GM23248 (cell line): ENCODE measurements at places on chromosomes 3 and 15.

DNA sequence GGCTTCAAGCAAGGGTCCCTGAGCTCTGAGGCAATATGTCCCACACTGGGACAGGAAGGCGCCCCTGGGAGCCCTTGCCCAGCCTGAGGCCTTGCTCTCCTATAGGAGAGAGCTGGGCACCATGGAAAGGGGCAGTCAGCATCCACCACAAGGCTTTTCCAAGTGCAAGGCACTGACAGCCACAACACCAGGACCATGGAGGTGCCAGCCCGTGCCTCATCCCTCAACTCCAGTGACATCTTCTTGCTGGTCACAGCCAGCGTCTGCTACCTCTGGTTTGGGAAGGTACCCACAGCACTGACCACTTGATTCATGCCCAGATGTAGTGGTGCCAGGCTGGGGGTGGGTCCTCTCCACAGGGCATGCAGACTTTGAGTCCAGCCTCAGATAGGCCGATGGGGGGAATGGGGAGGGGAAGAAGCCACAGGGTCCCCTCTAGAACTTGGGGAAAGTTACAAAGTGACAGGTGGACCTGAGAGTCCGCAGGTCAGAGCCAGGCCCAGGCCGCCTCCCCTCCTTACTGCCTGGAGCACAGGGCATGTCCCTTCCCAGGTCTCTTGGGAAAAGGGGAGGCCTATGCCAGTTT lies 11.8 kb downstream of the VILL start:
- no peak for DNase-seq

- peak; percentile 46 for DNase-seq
Observed at GRCh38 chr3:81823882-81824395, 62.5 kb upstream of the GBE1 start.

DNA sequence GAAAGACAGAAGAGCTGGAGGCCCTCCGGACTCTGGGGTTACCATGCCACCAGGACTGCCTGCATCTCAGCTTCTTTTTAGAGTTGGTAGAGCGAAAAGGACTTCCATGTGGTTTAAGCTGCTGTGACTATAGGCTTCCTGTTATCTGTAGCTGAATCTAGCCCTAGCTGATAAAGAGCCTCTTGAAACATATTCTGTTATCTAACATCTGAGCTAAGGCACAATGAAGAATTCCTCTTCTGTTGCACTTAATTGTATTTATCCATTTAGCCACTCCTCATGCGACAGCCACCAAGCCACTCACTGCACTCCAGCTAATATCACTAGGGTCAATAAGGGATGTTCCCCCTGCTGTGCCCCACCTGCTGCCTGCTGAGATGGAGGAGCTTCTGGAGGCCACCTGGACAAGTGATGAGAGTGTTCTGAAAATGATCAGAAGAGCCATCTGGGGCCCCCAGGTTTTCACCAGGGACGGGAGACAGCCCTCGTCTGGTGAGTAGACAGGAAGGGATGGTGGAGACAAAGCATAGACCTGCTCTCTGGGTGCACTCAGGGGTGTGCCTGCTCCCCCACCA lies 94.6 kb upstream of the PLXNA1 start:
- no peak for DNase-seq

GRCh38 chr15:67035886-67036285 lies 29.5 kb upstream of the SMAD3 start:
- DNase-seq: peak; percentile 66

GRCh38 chr15:48569591-48570302 lies 75.8 kb downstream of the FBN1 start:
- DNase-seq: no peak

- peak; percentile 43 for DNase-seq
Observed at GRCh38 chr15:36468746-36469145, 110.7 kb upstream of the CDIN1 start.

- DNase-seq: no peak
Observed at GRCh38 chr15:93107646-93108045, 18.6 kb upstream of the RGMA start.

GRCh38 chr3:179083977-179084376 lies 12.4 kb upstream of the ZMAT3 start:
- DNase-seq: no peak

DNA sequence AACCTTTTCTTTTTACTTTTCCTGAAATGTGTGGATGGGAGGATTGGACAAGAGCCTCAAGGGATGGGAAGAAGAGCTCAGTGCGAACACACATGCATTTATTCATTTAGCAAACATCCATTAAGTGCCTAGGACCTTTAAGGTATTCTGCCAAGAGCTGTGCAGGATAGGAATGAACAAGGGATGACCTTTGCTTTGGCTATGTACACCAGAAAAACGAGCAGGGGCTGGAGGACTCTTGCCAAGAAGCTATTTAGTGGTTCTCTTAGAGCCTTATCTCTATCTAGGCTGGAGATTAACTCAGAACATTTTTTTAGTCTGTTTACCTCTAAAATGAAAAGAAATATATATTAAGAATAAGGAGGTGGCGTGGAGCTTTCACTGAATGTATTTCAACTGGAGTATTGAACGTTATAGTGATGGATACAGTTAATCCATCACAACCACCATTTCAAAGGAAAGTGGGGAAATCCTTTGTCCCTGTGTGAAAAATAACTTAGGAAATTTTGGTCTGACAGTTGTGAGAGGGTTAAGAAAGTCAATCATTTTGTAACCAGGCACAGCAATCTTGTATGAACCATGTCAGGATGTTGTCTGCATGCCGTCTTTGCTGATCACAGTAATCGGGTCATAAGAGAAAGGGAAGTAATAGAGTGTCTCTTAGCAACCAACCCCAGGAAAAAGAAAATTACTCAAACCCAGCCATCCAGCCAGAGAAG lies 279.0 kb downstream of the LPP start:
- DNase-seq: no peak

GRCh38 chr3:143276592-143276991 lies 157.0 kb downstream of the CHST2 start:
- no peak for DNase-seq

- DNase-seq: peak; percentile 14
Observed at GRCh38 chr3:153628591-153628990, 466.6 kb downstream of the RAP2B start.

- DNase-seq: no peak
Observed at GRCh38 chr15:97482521-97482920, 478.0 kb upstream of the ARRDC4 start.
